ENCODE measurements at places on chromosomes 3 and 15. TPM values are rescaled to one million over a fixed set of nuclear protein-coding genes. Genes with fewer than 3 reads are reported as not detected.

SMC4 gene
- total RNA-seq: 206 TPM

GRCh38 chr3:187741403-187742350, 3.6 kb downstream of the BCL6 start:
- peaks cover 22% of the 10 kb centered on the region for H3K36me3 ChIP-seq
- peak; percentile 82 for DNase-seq
- H3K27me3 ChIP-seq: no peaks in the 10 kb centered on the region
- peak overlapping the region; percentile 100 for H3K27ac ChIP-seq

NUP210 gene
- 144 TPM for total RNA-seq

GRCh38 chr3:29293421-29293820, 12.6 kb downstream of the RBMS3 start:
- no peaks in the 10 kb centered on the region for H3K36me3 ChIP-seq
- H3K4me1 ChIP-seq: no peaks in the 10 kb centered on the region
- H3K27ac ChIP-seq: no peak overlapping the region
- no peak overlapping the region for H3K4me3 ChIP-seq
- peaks cover 7% of the 10 kb centered on the region for H3K27me3 ChIP-seq

DLL4 gene
- total RNA-seq: 0.12 TPM

DNA sequence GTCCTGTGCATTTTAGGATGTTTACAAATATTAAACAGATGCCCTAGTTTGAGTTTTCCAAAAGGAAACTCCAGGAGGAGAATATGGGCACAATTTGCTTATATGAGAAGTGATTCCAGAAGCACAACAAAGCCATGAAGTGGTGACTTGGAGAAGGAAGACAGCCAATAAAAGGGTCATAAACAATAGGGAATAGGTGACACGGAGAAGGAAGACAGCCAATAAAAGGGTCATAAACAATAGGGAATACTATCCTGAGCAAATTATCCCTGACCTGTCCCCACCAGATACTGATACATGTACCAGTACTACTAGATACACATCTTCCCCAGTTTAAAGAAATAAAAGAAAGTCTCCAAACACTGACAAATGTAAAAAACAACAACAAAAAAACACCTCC, 663.6 kb downstream of the GBE1 start:
- no peaks in the 10 kb centered on the region for H3K27me3 ChIP-seq
- no peak overlapping the region for H3K27ac ChIP-seq
- no peak overlapping the region for H3K4me3 ChIP-seq
- H3K4me1 ChIP-seq: no peaks in the 10 kb centered on the region
- H3K36me3 ChIP-seq: no peaks in the 10 kb centered on the region

DNA sequence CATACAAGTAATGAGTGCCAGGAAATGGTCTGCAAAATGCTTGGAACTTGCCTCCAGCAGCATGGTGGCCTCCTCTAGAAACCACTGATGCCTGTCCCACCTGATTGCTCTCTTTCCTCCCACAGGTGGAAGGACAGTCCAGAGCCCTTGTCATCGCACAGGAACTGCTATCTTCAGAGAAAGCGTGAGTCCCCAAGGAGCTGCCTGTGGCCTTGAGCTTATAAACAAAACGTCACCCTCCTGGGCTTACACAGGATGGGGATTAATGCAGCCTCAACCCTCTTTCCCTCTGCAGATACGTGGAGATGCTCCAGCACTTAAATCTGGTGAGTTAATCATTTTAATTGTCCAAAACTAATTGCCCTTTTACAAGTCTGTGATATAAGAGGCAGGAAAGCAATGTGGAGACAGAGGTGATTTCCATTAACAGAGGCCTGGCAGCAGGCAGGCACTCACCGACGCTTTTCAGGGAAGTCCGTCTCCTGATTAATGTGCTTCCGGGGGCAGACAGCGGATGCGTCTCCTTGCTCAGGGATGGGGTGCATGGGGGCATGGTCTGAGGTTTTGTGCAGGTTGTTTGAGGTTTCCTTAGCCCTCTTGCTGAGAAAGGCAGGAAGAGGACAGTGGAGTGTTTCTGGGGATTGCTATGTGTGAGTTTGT, 61.8 kb downstream of the FGD5 start:
- H3K27me3 ChIP-seq: no peaks in the 10 kb centered on the region
- peaks cover 54% of the 10 kb centered on the region for H3K4me1 ChIP-seq
- H3K4me3 ChIP-seq: no peak overlapping the region
- no peak overlapping the region for H3K27ac ChIP-seq
- DNase-seq: no peak
